ENCODE measurements at places on chromosomes 5 and 9.

DNA sequence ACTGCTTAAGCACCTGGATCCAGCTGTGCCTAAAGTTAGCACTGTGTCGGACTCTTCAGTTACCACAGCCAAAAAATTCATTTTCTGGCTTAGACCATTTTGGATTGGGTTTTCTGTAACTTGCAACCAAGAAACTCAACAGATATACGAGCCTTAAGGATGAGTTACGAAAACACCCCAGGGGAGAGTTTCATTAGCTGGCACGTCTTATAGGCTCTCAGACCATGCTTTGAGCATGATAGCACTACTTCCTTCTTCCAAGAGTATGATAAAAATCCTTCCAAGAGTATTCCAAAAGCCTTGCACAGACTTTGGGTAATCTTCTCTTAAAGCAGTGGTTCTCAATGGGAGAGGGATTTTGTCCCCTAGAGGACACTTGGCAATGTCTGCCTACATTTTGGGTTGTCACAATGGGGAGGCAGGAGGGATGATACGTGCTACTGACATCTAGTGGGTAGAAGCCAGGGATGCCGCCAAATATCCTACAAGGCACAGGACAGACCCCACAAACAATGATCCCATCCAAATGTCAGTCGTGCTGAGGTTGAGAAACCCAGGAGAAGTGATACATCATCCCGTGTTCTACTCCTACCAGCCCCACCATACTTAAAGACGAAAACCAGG is 64.8 kb downstream of the SMIM23 start:
- DNase-seq = no peak

GRCh38 chr5:145685417-145685816 is 149.7 kb downstream of the PRELID2 start:
- no peak for DNase-seq

- DNase-seq = no peak
These were observed 157.5 kb upstream of the BRINP1 start for GRCh38 chr9:119526698-119527097.

DNA sequence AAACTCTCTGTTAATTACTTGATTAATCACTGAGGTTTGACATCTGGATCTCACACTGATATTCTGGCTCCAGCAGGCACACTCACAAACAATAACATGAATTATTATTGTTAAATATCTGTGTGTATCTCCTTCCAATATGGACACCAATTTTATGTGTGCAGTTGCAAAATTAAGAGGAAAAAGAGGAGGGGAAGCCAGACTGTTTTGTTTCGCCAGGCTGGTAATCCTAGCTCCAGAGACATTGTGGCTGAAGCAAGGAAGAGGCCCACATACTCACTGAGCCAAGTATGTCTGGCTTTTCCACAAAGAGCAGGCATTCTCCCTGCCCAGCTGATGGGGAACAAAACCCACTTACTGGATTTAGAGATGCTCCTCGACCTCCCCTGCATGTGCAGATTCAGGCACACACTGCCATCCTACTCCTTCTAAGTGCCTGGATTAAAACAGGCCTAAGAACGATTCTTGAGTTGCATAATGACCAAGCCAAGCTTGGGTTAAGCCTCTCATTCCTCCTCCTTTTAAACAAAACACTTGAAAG is 181.9 kb downstream of the ESM1 start:
- DNase-seq = no peak

DNA sequence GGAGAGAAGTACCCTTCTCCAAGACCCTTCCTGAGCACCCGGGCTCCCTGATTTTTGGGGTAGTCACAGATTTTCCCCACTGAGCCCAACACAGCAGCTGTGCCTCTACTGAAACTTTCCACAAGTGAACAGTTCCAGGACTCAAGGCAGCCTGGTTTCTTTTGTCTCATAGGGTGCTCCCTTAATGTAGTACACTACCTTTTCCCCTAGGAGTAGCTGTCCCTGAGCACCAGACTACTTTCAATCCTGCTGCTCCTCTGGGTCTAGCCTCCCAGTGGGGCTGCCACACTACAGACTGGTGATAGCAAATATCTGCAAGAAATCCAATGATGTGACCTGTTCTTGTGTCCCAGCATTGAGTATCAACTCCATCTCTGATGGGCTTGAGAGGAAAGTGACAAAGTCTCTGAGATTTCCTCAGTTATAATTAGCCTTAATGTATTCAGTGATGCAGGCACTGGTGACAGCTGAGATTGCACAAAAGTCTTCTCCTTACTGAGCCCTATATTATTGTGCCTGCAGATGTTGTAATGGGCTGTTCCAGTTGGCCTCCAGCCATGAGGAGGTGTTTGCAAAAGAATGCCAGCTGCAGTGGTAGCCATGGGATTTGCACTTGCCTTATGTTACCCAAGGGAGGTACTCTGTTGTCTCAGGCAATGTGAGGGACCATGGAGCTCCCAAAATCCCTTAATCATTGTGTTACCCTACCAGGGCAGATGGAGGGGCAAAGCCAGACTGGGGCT is 1802.5 kb downstream of the EFNA5 start:
- no peak for DNase-seq

DNA sequence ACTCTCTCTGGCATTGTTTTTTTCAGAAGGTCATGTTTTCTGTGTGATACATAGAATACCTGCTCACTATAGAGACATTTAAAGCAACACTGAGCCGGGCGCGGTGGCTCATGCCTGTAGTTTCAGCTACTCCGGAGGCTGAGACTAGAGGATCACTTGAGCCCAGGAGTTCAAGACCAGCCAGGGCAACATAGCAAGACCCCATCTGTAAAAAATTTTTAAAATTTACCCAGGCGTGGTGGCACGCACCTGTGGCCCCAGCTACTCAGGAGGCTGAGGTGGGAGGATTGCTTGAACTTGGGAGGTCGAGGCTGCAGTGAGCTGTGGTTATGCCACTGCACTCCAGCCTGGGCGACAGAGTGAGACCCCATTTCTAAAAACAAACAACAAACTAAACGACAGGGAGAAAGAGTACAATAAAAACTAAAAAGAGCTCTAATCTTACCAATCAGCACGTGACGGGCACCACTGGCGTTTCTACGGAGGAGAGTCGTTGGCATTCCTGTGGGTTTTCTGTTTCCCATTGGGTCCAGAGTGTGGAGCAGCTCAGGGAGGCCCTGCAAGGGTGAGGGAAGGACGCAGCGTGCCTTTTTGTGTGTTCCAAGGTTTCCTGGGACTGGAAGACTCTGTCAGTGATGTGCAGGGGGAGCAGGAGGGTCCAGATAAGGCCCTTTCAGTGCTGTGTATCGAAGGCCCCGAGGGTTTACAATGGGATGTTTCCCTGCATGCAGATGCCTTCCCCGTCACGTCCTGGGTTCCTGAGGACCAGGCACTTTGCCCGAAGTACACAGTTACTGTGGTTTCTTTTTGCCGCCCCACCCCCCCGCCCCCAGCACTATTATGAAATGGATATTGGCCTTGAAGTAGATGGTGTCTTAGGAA is 7.2 kb upstream of the RNU6ATAC start:
- no peak for DNase-seq

- DNase-seq = no peak
These were observed 159.0 kb upstream of the SLC12A2 start for GRCh38 chr5:127924606-127925005.

DNA sequence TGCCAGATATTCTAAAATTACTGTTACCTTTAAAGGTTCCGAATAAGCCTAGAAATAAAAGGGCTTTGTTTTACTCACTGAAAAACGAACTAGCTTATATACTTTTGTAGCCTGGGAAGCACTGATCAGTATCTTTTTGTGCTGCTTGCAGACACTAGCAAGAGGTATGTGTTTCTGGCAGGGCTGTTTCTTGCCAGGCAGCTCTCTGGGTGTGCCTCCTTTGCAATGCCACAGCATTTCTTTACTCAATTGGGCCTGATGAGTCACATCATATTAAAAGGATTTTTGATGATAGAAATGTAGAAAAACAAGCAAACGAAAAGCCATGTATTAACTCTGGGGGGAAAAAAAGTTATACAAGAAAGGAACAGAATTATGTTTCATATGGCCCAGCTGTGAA is 35.6 kb downstream of the CD180 start:
- DNase-seq = no peak
